ENCODE measurements at places on chromosomes 3 and 15. TPM values are rescaled to one million over a fixed set of nuclear protein-coding genes. Genes with fewer than 3 reads are reported as not detected.
A peak's percentile ranks its signal among the peaks of the same experiment; 100 is the strongest.

DNA sequence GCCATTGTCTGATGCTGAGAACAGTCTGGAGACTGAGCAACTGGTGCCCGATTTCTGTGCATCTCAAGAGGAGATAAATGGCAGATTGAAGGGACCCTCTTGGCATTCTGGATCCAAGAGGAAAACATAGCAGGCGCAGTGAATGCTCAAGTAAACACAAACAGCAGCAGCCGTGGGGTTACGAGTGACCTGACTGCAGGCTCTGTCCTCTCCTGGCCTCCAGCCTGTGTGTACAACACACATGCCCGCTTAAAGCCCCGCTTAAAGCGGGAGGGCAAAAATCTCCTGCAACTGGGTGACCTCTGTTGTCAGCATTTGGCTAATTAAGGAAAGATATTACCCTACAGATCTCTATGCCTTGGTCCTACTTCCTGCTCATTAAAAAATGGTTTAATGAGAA, 120.5 kb downstream of the GREM1 start:
- DNase-seq = no peak

DNA sequence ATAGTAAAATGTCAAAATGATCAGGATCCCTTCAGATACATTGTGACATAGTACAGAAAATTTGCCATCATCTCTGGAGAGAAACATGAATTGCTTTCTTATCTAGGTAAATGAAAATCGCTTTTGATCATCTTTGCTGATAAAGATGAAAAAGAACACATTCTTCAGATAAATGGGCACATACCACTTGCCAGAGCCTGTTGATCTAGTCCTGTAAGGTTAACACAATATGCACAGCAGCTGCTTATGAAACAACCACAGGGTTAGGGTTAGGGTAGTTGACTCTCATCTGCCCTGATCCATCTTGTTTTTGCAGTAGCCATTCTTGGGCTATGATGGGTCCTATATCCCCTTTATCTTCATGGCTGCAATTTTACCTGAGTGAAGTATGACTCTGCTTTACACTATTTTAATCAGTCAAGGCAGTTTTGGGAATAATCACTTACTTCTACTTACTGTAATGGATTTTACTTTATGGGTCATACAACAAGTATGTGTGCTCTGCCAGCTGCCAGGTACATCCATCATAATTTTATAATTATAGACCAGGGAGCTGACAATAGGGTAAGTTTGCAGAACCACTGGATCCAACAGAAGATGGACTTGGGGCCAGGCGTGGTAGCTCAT, 12.6 kb upstream of the SPINK8 start:
- DNase-seq = peak; percentile 68

GRCh38 chr3:98188545-98188944, 22.0 kb downstream of the OR5H15 start:
- no peak for DNase-seq

- peak; percentile 41 for DNase-seq
Observed at GRCh38 chr3:48952510-48953118, 34.0 kb downstream of the ARIH2 start.

DNA sequence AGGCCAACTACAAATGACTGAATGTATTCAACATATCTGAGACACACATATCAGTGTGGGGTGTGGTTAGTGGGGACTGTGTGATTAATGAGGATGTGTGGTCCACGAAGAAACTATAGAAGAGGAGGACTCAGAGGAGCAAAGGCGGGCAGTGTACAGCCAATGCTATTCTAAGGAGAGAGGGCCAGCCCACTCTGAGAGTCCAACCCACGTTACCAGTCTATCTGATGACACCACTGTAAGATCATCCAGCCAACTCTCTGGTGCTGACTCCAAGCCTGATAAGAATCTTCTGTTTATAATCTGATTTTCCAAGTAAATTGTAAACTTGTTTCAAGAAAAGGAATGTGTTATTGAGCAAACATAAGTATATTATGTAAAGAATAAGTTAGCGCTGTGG, 47.2 kb downstream of the MCF2L2 start:
- DNase-seq = no peak

GRCh38 chr3:39869890-39870289, 60.5 kb downstream of the MYRIP start:
- DNase-seq = no peak

WDR72 gene
- total RNA-seq = 10.1 TPM

EPHB3 gene
- total RNA-seq = 5.6 TPM

Measured in Caco-2 (cell line).